ENCODE measurements at places on chromosomes 16 and 17. TPM values are rescaled to one million over a fixed set of nuclear protein-coding genes. Genes with fewer than 3 reads are reported as not detected.

The CLEC10A gene
- 1.7 TPM for polyA plus RNA-seq

The MT1X gene
- 9.9 TPM for polyA plus RNA-seq

The MYOCD gene
- 0.48 TPM for polyA plus RNA-seq

The CCL8 gene
- polyA plus RNA-seq: 0.46 TPM

The MPO gene
- 11.4 TPM for polyA plus RNA-seq

The APOH gene
- polyA plus RNA-seq: not detected

The MSLN gene
- 0.97 TPM for polyA plus RNA-seq

The SLC12A3 gene
- 0.05 TPM for polyA plus RNA-seq

The TSPOAP1 gene
- polyA plus RNA-seq: 5.5 TPM

- no peak for DNase-seq
Observed at GRCh38 chr17:78532311-78532710, 44.9 kb downstream of the DNAH17 start.

DNA sequence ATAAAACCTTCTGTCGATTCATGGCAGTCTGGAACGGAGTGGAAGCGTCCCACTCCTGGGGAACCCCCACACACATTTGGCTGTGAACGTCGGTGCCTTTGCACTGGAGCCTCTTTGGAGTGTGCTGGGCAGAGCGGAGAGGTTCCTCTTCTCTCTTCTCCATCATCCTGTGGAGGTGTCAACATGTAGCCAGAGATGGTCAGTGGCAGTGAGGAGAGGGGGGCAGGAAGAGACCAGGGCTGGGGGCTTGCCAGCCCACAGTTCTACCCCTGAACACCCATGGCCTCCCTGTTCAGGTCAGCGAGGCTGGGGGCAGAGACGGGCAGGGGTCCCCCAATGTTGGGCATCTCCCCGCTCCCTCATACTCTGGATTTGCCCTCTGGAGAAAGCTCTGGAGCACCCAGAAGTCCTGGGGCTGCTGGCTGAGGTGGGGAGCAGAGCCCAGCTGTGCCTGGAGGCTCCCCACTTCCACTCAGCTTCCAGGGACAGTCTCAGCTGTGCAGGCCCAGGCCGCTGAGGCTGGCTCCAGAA lies 223.7 kb downstream of the SEC14L1 start:
- no peak for DNase-seq

GRCh38 chr17:81926451-81927151 lies 934 bp downstream of the MAFG start:
- DNase-seq: peak; percentile 73

- DNase-seq: no peak
Observed at GRCh38 chr17:40153603-40154236, 13.4 kb downstream of the CASC3 start.

GRCh38 chr17:79678736-79679255 lies 51.9 kb upstream of the ENPP7 start:
- DNase-seq: no peak

- no peak for DNase-seq
Observed at GRCh38 chr16:2388875-2389433, 40.3 kb upstream of the CCNF start.

- DNase-seq: no peak
Observed at GRCh38 chr17:44039829-44040635, 25.3 kb upstream of the TMEM101 start.

- DNase-seq: no peak
Observed at GRCh38 chr17:81295676-81296381, 722 bp upstream of the SLC38A10 start.

DNA sequence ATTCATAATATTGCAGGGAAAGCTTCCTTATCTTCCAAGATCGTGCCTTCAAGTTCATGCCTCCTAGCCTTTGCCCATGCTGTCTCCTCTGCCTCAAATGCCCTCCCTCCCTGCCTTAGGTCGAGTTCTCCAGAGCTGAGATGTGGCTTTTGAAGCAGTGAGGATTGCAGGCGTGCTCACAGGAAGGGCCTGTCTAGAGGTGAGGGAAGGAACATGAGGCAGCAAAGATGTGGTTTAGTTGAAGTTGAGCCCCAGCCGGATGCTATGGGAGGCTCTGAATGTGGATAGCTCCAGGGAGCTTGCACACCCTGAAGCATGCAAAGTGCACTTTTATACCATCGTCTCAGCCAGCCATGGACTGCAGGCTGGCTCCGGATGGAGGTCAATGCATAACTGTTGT lies 754.6 kb upstream of the EEF2KMT start:
- DNase-seq: no peak

DNA sequence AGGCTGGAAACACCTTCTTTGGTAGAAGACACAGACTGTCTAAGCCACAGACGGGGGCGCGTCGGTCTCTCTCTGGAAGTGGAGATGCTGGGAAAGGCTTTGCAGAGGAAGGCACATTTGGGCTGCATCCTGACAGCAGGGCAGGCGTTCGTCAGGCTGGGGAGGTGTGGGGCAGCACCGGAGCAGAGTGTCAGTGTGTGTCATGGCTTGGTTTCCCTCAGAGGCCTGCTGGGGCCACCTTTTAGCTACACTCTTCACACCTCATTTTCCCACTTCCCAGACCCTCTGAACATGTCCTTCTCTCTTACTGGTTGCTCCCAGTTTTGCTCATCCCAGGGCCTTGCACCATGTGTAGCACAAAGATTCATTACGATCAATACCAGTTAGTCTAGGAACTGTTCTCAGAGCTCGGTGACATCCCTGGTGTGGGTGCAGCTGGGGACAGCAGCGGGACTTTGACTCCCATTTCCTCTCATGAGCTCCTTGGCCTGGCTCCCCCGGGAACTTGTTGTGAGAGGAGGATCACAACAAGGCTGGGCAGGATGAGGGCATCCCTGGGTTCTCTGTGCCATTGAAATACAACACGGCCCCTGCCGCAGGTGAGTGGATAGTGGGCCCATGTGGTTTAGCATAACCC lies 33.1 kb downstream of the SMARCE1 start:
- no peak for DNase-seq

DNA sequence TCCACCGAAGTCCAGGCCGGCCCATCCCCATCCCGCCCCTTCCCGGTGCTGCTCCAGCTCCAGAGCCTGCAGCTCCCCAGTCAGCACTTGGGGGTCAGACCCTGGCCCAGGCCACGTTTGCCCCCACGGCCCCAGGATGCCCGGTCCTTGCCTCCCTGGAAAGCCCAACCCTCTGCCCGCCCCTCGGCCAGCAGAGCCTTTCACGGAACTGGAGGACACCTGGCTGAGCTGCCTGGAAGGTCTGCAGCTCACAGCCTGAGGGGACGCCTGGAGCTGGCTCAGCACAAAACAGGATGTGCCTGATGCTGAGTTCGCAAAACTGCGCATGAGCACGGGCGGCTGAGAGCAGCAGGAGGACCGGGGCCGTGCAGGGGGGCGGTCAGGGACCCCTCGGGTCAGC lies 29.7 kb upstream of the SSTR5 start:
- peak; percentile 80 for DNase-seq

DNA sequence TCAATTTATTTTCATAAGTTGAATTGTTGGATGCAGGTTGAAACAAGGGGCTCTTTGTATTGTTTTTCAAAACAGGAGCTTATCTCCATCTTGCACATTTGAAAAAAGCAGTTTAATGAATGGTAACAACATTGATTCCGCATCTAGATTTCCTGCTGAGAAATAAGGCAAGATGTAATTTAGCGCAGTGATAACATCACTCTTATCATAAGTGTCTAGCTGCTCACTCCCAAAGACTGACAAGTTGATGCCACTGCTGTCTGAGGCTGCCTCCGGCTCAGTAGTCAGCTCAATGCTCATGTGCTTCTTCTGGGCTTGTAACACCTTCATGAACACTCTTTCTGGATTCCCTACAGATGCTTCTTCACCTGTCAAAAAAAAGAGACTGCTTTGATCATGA lies 92.4 kb downstream of the KPNA2 start:
- no peak for DNase-seq

GRCh38 chr17:3695723-3696411 lies at the start of gene P2RX5:
TSS of gene P2RX5 (minus strand) at chr17:3696155. CDS start at chr17:3696005, 150 bp downstream.
- DNase-seq: no peak

GRCh38 chr17:19673623-19674022 lies 25.1 kb downstream of the ALDH3A2 start:
- no peak for DNase-seq
